Activated CD4-positive, alpha-beta memory T cell treated with anti-CD3 and anti-CD28 coated beads, Interleukin-2, amount 10 ng/mL, durations not matched to agents 7 days and 5 days (primary cell): ENCODE measurements at places on chromosomes 13 and 19. TPM values are rescaled to one million over a fixed set of nuclear protein-coding genes. Genes with fewer than 3 reads are reported as not detected.

Gene ZNF829
- total RNA-seq, result 4.3 TPM

Gene LGALS14
- total RNA-seq, result 0.90 TPM

Gene RNF17
- not detected for total RNA-seq

Gene EBPL
- 28.1 TPM for total RNA-seq

Gene CASP14
- not detected for total RNA-seq

- no peak for DNase-seq
Measured at GRCh38 chr19:40163541-40164129, 27.6 kb upstream of the MAP3K10 start.

DNA sequence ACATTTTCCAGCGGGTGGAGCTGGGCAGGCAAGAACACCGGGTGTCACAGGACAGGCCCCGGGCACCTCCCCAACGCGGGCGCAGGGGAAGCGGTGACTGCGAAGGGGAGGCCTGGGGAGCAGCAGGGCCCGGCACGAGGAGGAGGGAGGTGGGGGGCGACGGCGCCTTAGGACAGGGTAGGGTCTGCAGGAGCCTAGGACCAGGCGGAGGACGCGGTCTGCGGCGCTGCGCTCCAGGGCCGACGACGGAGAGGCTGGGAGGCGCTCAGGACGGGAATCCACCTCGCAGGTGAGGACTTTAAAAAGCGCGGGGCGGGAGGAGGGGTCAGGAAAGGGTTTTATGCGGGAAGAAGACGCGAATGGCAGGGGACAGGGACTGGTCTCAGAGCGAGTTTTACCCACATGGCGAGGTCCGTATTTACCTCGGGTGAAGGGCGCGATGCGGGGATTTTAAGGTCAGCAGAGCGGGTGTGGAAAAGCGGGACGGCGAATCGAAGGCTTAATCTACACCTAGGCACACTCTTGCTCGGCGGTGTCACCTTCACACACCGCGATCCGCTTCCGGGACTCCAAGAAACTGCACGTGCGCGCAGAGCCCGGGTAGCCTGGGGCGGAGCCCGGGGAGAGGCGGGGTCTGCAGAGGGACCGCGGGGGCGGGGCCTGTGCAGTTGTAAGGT, 13.5 kb downstream of the ERVV-2 start:
- no peak for DNase-seq

- peak; percentile 6 for DNase-seq
Measured at GRCh38 chr13:113367771-113368170, 3.8 kb upstream of the GRTP1 start.

GRCh38 chr19:13981988-13982501, 24.1 kb downstream of the RFX1 start:
- no peak for DNase-seq

DNA sequence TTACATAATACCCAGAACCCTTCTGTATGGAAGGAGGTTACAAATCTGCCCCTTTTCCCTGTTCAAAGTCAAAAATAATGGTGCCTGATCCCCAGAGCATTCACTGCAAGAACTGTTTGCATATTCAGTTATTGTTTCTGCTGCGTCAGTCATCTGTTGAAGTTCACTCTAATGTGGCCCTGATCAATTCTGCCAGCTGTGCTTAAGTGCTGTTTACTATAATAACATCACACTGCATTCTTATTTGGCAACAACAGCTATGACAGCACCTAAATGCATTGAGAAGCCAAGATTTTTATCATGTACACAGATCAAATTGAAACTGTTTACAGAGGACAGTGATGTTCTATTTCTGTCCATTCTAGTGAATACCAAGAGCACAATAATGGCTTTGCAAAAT, 115.9 kb downstream of the DACH1 start:
- no peak for DNase-seq

DNA sequence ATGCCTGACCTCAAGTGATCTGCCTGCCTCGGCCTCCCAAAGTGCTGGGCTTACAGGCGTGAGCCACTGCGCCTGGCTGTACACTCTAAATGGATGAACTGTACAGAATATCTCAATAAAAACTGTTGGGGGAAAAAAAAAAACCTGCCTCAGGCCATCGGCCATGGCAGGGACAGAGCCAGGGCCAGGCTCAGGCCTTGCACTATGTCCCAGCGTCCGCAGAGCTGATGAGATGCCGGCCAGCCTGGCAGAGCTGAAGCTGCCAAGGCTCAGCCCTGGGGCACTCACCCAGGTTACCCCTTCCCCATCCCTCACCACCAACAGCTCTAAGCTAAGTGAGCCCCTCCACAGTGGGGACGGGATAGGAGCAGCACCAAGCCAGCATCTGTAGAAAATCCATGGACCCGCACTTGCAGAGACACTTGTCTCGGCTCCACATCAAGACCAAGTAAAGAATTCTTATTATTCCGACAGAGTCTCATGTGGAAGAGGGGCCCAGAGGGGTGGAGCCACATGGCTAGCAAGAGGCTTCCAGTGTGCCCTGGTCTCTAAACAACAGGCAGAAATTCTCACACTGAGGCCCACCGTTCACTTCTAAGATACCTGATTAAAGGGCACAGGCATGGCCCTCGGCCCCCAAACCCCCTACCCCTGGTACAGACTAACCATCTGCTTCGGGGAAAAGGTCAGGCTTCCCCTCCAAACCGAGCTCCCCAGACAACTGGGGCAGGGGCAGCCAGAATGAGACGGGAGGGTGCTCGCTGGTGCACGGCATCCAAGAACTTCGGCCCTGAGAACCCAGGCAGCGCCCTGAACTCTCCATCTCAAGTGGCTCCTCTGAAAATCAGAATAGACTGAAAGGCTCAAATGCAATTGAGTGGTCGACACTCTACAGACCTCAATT, 5.8 kb downstream of the PPP6R1 start:
- no peak for DNase-seq

GRCh38 chr19:10230861-10231611, at the start of gene S1PR2:
S1PR2 (minus strand) TSS chr19:10231331; CDS start chr19:10224905, 6,426 bp downstream.
- DNase-seq, result peak; percentile 71

DNA sequence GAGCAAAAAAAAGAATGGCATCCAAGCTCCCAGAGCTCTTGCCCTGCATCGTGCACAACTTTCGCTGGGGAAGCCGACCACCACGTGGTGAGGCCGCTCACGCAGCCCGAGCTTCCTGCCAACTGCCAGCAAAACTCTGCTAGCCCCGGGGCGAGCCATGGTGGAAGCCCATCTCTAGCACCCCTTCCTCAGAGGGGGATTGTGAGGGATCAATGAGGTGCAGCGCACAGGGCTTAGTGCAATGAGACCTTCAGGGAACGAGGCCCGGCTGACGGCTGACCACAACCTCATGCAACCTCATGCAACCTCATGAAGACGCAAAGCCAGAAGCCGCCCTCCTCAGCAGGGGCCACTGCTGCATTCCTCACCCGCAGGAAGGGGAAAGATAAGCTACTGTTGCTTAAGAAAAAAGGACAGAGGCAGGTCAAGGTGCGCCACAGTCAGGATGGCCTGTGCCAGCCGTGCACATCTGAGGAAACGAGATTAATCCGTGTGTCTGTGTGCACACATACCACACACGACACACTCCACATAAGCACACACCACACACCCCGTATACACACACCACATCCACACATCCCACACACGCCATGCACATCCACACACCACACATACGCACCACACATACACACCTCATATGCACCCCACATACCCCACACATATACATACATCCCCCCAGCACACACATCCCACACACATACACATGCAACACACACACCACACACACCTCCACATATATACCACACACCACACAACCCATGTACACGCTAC, 9.6 kb downstream of the HSPBP1 start:
- DNase-seq, result no peak

DNA sequence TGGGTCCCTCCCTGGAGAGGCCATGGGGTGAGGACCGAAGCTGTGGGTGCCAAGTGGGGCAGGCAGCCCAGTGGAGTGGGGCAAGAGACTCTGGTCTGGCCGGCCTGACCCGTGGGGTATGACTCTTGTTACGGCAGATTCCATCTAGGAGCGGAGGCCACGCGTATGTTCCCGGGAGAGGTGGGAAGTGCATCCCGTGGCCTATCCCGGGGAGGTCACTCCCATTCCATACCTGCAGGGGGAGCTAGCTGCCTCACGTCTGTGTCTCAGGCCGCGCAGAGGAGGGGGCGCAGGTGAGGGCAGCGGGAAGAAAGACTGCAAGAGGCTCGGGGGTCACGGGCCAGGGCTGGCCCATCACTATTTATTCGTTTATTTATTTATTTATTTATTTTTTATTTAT, 4.9 kb downstream of the CSNK1G2 start:
- DNase-seq, result peak; percentile 39

GRCh38 chr13:100753376-100753775, 78.8 kb upstream of the TMTC4 start:
- DNase-seq, result no peak

DNA sequence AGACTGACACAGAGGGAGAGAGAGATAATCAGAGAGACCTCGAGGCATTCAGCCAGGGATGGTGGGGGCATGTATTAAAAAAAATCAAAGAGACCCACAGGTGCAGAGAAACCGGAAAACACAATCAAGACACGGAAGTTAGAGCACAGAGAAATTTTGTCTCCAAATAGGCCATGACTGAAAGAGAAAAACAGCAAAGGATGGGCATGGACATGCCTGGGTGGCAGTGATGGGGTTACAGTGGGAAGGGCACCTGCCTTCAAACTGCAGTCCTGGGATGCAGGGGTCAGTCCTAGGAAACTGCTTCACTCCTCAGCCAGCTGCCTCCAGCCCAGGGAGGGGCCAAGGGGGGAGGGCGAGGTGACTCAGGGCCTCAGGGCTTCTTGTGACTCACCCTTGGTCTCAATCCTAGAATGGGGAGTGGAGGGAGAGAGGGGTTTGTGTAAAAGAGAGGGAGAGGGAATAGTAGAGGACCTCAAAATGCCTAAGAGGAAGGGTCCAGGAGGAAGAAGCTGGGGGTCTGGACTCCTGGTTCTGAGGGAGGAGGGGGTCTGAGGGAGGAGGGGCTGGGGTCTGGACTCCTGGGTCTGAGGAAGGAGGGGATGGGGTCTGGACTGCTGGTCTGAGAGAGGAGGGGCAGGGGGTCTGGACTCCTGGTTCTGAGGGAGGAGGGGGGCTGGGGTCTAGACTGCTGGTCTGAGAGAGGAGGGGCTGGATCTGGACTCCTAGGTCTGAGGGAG, 3.6 kb upstream of the KCNN4 start:
- DNase-seq, result peak; percentile 72

DNA sequence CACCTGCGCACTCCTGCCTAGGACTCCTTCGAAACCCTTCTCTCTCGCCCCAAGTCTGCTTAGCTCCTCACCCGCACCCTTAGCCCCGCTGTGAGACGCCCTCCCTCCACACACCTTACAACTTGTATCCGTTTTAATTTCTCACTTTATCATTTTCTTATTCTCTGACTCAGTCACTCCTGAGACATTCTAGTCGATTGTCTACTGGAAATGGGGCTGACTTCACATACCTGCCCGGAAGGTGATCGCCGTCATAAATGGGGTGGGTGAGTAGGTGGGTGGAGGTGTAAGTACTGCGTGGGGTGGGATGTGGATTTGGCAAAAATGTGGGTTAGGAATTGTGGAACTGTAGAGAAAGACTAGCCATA, 714 bp downstream of the NDFIP2 start:
- peak; percentile 48 for DNase-seq
